Forelimb muscle (tissue), 1 donor: ENCODE measurements at places on chromosomes 6 and 20. TPM values are rescaled to one million over a fixed set of nuclear protein-coding genes. Genes with fewer than 3 reads are reported as not detected.

DNA sequence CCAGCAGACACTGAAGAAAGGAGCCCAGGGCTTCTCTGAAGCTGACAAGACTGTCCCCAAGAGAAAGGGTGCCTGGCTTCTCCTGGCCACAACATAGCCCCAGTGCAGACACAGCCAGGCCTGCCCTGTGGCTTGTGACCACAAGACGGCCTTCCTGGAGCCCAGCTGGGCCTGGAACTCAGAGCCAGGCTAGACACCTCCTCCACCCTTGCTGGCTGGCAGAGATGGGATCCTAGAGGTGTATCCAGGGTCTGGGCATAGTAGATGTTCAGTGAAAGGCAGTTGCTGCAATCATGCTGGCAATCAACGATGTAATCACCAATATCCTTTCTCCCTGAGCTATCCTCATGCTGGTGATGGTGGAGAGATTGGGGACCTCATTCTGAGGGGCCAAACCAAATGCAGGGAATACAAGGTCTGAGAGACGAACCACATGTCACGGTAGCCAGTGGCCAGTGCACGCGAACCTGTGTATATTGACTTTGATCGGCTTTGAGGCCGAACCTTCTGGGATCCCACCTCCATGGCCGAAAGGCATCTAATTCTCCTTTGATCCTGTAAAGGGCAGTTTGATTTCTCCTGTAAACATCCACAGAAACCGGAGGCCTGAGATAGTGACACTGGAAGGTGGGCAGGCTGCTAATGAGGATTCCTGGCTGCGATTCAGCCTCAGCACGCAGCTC lies 115.2 kb downstream of the PSMB1 start:
- no peak for DNase-seq

DNA sequence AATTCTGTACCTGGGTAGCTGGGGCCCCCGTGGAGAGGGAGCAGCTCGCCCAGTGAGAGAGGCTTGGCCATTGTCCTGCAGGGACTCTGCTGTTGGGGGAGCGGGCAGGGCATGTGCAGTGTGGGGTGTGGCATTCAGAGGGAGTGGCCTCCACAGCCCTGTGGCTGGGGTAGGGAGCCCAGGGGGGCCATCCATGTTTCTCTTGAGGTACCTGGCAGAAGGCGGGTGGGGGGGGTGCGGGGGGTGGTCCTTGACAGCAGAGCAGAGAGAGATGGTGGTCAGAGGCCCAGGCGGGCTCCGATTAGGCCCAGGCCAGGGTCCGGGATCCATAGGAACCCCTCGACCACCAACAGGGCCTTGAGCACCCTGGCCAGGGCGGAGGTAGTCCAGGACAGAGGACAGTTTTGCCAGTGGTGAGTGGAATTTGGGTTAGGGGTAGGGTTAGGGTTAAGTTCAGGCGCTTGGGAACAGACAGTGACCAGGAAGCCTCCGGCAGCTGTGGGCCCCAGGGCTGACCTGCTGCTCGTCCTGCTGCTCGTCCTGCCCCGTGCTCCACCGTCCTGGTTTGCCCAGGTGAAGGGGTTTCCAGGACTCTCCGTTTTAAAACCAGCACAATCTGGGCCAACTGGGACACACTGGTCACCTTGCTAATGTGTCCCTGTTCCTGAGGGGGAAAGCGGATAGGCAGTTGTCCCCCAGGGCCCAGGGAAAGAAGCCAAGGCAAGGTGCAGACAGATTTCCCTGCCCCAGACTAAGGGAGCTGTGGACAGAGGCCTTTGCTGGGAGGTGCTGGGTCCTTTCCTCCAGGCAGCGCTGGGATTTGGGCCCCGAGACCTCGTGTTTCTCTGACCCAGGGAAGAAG lies 24.8 kb upstream of the MYT1 start:
- no peak for DNase-seq

GRCh38 chr20:43945391-43946205 lies 30.9 kb downstream of the TOX2 start:
- DNase-seq, result no peak

DNA sequence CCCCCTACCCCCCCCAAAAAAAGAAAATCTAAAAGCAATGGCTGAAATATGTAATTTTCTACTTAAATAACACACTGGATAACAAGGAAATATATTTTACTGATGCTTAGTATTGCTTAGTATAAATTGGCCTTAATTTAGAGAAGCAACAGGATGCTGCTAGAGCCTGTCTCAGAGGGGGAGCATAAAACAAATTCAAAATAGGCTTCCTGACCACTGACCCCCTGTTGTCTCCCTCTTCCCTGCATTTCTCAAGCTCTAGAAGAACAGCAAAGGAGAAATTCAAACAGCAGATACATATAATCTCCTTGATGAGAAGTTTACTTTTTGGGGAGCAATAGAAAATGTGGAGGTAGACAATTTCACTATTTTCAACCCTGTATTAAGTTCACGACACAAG lies 631.1 kb upstream of the GJE1 start:
- DNase-seq, result no peak

DNA sequence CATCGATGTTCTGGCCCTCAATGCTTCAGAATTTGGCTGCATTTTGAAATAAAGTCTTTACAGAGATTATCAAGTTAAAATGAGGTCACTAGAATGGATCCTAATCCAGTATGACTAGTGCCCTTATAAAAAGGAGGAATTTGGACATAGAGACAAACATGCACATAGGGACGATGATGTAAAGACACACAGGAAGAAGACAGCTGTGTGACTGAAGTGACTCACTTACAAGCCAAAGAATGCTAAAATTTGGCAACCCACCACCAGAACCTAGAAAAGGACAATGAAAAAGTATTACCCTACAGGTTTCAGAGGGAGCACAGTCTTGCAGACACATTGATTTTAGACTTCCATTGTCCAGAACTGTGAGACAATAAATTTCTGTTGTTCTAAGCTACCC lies 322.8 kb upstream of the GJE1 start:
- peak; percentile 4 for DNase-seq

- no peak for DNase-seq
Observed at GRCh38 chr6:160714731-160715316, 12.8 kb downstream of the PLG start.

- no peak for DNase-seq
Observed at GRCh38 chr20:288956-289692, 1.4 kb downstream of the C20orf96 start.

DNA sequence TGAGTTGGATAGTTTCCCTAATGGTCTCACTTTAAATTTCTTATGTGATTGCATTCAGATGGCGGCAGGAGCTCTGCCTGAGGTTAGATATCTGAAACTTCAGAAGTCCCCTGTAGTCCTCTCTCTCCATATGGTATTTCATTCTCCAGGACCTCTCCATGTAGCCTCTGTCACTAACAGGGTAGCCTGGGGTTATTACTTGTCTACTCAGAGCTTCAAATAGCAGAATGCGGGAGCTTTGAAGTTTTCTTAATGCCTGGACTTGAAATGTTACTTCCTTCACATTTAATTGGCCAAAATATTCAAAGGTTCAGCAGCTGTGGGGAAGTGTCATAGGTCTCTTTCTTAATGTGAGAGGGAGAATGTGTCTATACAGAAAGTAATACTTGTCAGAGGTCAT lies 1370.4 kb downstream of the GRIK2 start:
- no peak for DNase-seq

DNA sequence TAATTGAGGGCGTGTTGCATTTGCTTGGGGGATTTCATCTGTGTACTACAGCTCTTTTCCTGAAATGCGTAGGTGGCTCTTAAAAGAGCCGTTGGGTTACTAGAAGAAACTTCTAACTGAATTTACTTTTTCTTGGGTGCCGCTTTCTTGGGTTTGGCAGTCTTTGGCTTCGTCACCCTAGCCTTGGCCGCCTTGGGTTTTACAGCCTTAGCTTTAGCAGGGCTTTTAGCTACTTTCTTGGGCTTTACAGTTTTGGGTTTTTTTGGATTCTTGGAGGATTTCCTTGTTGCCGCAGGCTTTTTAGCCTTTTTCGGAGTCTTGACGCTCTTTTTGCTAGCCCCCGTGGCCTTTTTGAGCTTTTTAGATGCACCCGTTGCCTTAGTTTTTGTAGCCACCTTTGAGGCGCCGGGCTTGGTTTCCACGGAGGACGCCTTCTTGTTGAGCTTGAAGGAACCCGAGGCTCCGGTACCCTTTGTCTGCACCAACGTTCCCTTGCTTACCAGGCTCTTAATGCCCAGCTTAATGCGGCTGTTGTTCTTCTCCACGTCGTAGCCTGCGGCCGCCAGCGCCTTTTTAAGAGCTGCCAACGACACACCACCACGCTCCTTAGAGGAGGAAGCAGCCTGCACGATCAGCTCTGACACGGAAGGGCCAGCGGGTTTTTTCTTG lies 54.5 kb downstream of the TRIM38 start:
- no peak for DNase-seq

- no peak for DNase-seq
Observed at GRCh38 chr6:21099338-21100314, 493.9 kb upstream of the SOX4 start.

- DNase-seq, result no peak
Observed at GRCh38 chr20:23008667-23009066, 26.4 kb upstream of the SSTR4 start.

DNA sequence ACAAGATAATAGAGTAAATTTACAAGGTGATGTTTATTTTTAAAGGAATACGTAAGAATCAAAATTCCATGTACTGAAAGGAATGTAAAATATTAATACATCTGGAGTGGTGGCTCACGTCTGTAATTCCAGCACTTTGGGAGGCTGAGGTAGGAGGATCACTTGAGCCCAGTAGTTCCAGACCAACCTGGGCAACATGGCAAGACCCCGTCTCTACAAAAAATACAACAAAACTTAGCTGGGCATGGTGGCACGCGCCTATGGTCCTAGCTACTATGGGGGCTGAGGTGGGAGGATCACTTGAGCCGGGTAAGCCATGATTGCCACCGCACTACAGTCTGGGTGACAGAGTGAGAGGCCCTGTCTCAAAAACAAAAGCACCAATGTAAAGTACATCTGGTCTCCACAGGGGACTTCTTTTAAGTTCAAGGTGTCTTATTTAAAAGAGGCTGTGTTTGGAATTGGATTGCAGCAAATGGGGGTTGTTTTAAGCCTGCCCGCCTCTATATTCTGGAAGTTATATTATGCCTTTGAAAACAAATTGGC lies 36.9 kb downstream of the ARID1B start:
- no peak for DNase-seq

GRCh38 chr20:15902493-15902892 lies 670.8 kb downstream of the KIF16B start:
- DNase-seq, result no peak

GRCh38 chr6:160258346-160259142 lies at the start of gene SLC22A2:
TSS of gene SLC22A2 (minus strand) at chr6:160258821. CDS start at chr6:160258757, 64 bp downstream.
- no peak for DNase-seq

GRCh38 chr20:33811776-33812151 lies 616 bp downstream of the CHMP4B start:
- no peak for DNase-seq

DNA sequence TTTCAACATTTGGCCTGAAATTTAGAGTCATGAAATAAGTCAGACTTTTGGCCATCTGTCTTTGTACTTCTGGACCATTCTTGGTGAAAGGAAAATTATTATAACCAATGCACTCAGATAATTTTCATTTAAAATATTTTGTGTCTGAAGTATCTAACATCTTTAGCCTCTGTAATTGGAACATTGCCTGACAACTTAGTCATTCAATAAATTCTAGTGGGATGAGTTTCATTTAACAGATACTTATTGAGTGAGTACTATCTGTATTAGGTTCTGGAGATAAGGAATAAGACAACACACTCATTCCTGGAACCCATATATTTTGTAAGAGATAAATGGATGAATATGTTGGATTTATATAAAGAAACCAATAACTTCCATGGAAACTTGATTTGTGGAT lies 536.0 kb downstream of the BCKDHB start:
- DNase-seq, result no peak

GRCh38 chr6:131215219-131215618 lies 80.0 kb downstream of the AKAP7 start:
- no peak for DNase-seq

- DNase-seq, result no peak
Observed at GRCh38 chr6:6686748-6687601, 98.5 kb downstream of the LY86 start.

The ANGPT4 gene
- 0.04 TPM for polyA plus RNA-seq

The RAB44 gene
- polyA plus RNA-seq, result 0.05 TPM

The SEL1L2 gene
- not detected for polyA plus RNA-seq

The CARMIL1 gene
- 2.2 TPM for polyA plus RNA-seq

The RNF8 gene
- polyA plus RNA-seq, result 15.8 TPM

The EDN1 gene
- polyA plus RNA-seq, result 2.2 TPM

The OPN5 gene
- polyA plus RNA-seq, result 0.15 TPM

The APCDD1L gene
- polyA plus RNA-seq, result 5.9 TPM

The RCAN2 gene
- 4.7 TPM for polyA plus RNA-seq

The ADAM33 gene
- 71.3 TPM for polyA plus RNA-seq
